Cerebellar cortex (tissue), 1 donor: ENCODE measurements at places on chromosomes 12 and 14.

DNA sequence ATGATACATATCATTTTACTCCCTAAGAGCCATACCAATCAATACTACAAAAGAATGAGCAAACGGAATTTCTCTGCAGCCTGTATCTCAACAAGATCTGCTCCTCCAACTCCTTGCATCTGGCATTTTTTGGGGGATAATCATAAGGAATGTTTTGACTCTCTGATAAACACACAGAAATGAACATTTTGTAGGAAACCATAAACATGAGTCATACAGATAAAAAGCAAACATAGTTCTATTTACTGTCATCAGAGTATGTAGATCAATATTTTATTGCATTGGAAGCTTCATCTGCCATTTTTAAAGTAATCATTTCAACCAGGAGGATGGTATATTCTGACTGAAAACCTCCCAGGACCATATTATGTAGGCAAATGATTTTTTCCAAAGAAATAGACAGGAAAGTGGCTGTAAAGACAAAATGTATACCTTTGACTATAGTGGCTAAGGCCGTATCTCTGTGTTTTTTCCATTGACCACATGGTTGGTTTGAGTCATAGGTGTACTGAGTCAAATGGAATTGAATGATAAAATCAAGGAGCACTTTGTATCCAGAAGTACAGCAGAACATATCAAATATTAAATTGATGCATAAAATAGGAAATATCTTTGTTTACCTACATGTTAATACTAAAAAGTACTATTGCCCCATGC is 32.4 kb upstream of the CD69 start:
- DNase-seq = no peak

- DNase-seq = no peak
These were observed 286.5 kb upstream of the TMPO start for GRCh38 chr12:98228683-98229539.

GRCh38 chr12:12562016-12562483 is 613 bp downstream of the DUSP16 start:
- DNase-seq = no peak

- DNase-seq = no peak
These were observed 264.6 kb downstream of the ALG10 start for GRCh38 chr12:34286934-34287333.

- no peak for DNase-seq
These were observed 717 bp upstream of the KRT78 start for GRCh38 chr12:52849511-52849910.

DNA sequence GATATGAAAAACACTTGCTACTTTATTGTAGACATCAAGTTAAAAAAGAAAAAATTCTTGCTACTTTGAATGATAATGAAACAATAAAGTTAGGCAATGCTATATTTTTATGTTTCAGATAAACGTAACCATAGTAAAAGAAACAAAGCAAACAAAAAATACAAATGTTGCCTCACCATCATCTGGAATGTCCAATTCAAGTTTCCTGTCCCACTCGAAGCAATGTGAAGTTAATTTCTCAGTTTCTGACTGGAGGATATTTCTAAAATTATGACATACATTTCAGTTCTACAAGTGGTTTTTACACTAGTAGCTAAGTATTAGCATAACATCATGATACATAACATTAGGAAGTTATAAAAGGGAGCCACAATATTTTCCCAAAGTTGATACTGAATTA is 20.9 kb downstream of the DLGAP5 start:
- DNase-seq = no peak

GRCh38 chr12:66900616-66901015 is 221.7 kb upstream of the GRIP1 start:
- DNase-seq = no peak

DNA sequence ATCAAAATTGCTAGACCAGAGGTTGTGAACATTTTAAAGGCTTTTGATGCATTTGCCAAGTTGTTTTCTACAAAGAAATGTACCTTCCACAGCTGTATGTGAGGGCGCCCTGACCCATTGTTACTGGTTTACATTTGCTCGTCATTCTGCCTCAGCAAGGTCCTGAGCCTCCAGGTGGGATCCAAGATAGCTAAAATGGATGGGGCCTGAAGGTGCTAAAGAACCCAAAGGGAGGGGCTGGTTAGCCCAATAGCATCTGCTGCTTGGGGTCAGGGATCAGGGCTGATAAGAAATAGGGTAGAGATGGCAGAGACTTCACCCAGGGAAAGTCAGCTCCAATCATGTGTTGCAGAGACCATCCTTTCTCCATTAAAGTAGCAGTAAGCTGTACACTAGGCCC is 43.1 kb downstream of the GALNT16 start:
- DNase-seq = no peak

GRCh38 chr12:4178424-4179170 is 95.0 kb upstream of the CCND2 start:
- DNase-seq = no peak

DNA sequence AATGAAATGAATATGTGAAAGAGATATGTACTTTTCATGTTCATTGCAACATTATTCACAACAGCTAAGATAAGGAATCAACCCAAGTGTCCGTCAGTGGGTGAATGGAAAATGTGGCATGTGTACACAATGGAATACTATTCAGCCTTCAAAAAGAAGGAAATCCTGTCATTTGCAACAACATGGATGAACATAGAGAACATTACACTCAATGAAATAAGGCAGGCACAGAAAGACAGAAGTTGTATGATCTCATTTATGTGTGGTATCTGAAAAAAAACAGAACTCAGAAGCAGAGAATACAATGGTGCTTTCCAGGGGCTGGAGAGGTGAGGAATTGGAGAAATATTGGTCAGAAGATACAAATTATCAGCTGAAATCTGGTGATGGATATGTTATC is 54.0 kb downstream of the TAOK3 start:
- no peak for DNase-seq

- DNase-seq = peak; percentile 76
These were observed 437.0 kb downstream of the FUT8 start for GRCh38 chr14:65849558-65849957.

DNA sequence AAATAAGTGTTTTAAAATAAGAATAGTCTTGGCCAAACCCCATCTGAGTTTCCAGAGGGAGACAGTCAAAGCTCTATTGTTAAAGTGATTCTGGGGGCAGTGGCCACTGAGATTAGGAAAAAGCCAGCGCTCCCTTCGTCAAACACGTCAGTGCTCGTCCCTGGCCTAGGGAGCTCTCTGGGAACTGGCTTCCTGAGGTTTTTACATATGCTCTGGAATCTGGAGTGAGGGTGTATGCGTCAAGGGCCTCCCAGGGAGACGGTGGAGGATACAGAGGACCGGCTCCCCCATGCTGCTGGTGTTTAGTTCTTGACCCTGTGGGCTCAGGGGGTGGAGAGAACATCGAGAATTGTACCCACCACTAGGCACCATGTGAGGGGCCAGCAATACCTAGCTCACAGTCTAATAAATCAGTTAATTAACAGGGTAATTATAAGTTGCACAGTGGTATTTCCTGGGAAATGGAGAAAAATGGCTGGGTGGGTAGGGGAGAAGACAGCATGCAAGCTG is 87.0 kb downstream of the SLC25A47 start:
- no peak for DNase-seq

DNA sequence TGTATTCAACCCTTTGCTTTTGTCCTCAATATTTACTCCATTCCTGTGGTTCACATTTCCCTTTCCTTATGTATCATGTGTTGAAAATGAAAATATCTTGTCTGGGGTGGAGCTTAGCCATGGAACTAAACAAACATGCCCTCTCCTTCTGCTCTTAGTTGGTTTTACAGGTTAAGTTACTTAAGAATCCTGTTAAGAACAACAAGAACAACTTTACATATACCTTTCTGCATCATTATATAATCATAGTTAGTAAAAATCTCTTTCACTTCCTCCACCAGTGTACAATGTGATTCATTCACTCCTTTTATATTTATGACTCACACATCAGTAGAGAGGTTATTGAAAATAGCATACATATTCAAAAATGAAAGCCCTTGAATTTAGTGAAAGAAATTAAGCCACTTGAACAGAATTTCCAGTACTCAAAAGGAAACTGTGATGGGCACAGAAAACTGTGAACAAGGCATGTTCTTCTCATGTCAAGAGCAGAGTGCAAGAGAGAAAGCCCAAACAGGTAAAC is 307.7 kb downstream of the CCDC91 start:
- DNase-seq = no peak

DNA sequence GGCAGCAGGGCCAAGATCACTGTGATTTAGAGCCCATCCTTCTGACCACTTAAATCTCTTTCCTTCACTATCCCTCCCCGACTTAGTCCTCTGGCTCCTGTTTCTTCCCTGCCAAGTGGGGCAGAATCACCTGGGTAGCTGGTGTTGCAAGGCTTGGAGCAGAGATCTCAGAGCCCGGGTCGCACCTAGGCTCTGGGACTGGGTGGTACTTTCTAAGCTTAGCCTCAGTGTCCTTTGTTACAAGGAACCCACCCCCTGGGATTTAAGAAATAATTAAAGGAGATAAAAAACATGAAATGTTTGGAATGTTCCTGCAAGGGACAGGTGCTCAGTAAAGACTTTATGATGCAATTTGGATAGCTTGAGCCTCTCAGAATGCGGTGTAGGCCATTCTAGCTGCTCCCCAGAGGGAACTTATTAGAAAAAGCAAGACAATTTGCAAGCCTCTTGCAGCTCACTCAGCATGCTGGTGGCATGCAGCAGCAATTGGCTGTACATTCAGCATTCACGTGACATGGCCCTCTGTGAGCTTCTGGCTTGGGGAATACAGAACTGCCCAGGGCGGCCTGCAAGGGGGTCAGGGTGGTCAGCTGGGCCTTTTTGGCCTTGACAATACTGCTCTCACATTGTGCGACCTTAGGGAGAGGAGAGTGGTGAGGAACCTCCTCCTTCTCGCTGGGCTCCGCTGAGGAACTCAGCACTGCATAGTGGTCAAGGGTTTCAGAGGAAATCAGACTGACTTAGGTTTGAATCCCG is 16.8 kb downstream of the C14orf132 start:
- DNase-seq = peak; percentile 69

DNA sequence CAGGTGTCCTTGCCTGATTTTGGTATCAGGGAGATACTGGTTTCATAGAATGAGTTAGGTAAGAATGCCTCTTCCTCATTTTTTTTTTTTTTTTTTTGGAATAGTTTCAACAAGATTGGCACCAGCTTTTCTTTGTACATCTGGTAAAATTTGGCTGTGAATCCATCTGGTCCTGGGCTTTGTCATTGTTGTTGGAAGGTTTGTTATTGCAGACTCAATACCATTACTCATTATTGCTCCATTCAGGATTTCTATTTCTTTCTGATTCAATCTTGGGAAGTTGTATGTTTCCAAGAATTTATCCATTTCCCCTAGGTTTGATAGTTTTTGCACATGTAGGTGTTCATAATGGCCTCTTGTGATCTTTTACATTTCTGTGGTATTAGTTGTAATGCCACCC is 126.0 kb upstream of the KITLG start:
- no peak for DNase-seq

DNA sequence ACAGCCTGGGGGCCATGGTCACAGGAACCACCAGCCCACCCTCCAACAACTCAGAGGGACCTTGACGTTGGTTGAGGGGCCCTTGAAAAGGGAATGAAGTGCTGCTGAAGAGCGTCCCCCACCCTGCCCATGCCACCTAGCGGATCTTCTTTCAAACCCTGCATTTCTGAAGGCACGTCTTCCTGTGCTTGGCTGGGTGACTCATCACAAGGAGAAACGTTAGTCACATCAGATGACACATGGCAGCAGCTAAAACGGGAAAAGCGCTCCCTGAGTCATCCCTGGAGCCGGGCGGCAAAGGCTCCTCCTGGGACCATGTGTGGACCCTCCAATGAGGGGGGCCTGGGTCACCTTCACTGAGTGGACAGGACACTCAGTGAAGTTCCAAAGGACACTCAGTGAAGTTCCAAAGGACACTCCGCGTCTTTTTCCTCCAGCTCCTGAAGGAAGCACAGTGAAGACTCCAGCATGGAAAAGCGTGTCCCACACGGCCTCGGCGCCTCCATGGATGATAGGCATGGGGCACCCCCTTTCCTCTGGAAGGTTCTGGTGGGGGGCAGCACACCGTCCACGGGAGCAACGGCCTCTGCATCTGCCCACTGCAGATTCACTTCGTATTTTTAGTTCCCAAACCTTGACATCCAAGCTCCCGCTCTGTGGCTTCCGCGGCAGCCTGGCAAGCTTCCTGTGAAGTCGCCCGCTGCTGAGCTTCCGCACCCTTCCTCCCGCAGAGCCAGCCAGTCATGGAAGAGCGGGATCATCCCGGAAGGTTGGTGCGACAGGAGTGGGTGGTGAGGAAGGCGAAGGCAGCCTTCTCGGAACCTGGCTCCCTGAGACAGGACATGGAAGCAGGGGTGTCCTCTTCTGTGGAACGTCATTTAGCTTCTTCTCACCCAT is 383.4 kb downstream of the VRK1 start:
- DNase-seq = no peak

DNA sequence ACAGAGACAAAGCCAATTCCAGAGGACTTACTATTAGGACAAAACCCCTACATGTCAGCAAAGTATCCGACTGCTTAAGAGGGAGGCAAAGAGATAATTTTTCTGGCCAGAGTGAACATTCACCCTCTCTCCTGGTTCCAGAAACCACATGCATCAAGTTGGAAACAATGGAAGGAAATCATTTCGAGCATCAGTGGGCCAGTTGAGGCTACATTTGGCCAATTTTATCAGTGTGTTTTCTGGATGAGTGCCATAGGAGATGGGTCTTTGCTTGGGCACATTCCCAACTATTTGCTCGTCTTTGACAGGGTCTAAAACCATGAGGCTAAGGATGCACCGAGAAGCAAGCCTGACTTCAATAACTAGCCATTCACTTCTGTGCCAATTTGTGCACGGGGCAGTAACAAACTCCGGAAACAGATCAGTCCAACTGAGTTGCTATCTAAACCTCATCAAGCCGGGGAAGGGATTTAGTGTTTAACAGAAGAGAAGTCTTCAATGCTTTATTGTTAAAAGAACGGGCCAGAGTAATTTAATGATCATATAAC is 17.4 kb downstream of the EGLN3 start:
- no peak for DNase-seq

DNA sequence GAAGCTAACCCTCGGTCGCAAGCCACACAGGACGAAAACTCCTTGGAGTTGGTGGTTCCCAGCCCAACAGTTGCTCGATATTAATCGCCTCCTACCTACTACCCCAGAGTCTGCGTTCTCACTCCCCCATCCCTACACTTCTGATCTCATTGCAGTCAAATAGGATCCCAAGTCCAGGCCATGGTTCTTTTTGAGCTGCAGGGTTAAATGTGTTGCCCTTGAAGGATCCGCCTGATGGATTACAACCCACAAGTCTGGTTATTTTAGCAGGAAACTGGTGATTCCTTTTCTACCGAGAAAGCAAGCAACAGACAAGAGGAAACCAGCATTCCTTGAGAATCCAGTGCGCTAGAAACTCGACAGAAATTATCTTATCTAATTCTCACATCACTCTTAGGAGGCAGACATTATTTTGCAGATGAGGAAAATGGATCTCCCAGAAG is 785 bp upstream of the NIN start:
- DNase-seq = peak; percentile 43
